ENCODE measurements at places on chromosomes 11 and 22. TPM values are rescaled to one million over a fixed set of nuclear protein-coding genes. Genes with fewer than 3 reads are reported as not detected.

The GP1BB gene
- total RNA-seq = 0.78 TPM

The CABP4 gene
- total RNA-seq = 1.3 TPM

The B3GAT1 gene
- not detected for total RNA-seq

The KRTAP5-11 gene
- not detected for total RNA-seq

The HBB gene
- total RNA-seq = not detected

The PDGFB gene
- 333 TPM for total RNA-seq

The TMEM132A gene
- total RNA-seq = 281 TPM

The ASPHD2 gene
- 5.4 TPM for total RNA-seq

The CD3E gene
- not detected for total RNA-seq

The SYT9 gene
- total RNA-seq = 0.10 TPM
